Stimulated activated CD4-positive, alpha-beta T cell treated with anti-CD3 and anti-CD28 coated beads, Interleukin-15, amount 100 ng/mL, for 1 hour (primary cell): ENCODE measurements at places on chromosomes 11 and 22.

DNA sequence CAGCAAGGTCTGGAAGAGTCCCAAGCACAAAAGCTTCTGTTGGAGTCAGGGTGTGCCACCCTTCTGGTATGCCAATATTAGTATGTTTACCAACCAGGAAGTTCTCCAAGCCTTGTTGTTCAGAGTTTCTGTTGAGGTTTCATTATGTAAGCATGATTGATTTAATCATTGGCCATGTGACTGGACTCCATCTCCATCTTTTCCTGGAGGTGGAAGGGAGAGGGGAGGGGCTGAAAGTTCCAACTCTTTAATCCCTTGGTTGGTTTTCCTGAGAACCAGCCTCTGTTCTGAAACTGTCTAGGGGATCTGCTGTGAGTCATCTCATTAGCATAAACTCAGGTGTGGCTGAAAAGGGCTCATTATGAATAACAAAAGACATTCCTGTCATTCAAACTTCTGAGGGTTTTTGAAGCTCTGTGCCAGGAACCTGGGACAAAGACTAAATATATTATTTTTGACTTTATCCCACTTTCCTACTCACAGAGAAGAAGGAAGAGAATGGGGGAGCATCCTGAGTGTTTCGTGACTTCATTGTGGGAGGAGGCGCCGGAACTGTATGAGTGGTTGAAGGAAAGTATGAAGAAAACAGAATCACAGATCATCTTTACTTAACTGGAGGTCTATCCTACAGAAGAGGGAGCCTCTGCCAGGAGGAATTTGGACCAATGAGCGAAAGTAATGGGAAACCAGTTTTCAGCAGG, 138.2 kb downstream of the NECTIN1 start:
- no peak for DNase-seq

DNA sequence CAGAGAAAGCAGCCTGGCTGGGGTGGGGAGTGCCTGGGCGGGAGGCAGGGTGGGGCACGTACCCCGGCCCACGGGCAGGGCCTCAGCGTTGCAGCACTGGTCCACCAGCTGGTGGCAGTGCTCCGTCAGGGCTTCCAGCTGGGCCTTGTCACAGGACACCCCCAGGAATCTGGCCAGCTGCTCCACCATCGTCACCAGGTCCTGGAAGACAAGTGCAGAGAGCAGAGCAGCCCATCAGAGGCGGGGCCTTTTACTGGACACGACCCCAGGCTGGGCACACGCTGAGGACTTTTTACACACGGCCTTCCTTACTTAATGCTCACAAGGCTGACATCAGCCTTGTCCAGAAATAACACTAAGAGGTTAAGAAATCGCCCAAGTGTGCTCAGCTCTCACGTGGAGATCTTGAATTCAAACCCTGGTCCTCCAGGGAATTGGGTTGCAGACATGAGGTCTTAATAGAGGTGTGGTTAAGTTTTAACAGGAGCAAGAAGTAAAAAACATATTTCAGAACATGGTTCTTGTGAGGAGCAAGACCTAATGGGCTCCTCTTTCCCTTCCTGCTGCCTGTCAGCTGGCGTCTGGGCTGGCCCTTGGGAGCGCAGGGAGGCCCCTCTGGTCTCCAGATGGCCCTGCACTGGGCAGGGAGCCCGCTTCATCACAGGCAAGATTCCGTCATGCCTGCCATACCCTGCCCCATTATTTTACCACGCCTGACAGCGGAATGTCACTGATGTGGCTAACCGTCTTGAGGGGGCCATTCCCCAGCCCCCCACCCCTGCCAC, 17.1 kb upstream of the EFCAB6 start:
- DNase-seq, result no peak

GRCh38 chr22:34070051-34070450, 149.8 kb upstream of the LARGE1 start:
- DNase-seq, result no peak

DNA sequence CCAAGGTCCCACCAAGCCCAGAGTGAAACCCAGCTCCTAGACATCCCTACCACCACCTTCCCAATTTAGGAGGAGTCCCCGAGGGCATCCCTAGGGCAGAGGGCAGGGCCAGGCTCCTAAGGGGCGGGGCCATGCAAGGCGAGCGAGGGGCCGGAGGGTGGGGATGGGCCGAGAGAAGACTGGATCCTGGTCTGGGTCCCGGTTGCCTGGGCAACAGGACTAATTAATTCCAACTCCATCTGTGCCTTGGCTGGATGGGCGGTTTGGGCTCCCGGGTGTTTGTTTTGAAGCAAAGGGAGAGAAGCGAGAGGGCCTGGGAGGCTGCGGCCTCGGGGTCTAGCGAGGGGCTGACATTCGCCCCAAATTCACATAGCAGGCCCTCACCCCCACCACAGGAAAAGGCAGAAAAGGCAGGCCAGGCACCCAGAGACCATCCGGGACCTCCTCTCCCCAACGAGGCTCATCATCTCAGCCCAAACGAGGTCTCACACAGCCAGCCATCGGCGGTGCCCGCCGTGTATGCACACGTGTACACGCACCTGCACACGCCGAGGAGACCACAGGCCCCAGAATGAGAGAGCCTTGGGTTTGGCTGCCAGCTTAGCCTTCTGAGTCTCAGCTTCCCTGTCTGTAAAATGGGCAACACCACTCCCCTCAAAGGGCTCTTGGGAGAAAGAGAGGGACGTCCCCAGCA, 23.9 kb downstream of the ELFN2 start:
- no peak for DNase-seq

DNA sequence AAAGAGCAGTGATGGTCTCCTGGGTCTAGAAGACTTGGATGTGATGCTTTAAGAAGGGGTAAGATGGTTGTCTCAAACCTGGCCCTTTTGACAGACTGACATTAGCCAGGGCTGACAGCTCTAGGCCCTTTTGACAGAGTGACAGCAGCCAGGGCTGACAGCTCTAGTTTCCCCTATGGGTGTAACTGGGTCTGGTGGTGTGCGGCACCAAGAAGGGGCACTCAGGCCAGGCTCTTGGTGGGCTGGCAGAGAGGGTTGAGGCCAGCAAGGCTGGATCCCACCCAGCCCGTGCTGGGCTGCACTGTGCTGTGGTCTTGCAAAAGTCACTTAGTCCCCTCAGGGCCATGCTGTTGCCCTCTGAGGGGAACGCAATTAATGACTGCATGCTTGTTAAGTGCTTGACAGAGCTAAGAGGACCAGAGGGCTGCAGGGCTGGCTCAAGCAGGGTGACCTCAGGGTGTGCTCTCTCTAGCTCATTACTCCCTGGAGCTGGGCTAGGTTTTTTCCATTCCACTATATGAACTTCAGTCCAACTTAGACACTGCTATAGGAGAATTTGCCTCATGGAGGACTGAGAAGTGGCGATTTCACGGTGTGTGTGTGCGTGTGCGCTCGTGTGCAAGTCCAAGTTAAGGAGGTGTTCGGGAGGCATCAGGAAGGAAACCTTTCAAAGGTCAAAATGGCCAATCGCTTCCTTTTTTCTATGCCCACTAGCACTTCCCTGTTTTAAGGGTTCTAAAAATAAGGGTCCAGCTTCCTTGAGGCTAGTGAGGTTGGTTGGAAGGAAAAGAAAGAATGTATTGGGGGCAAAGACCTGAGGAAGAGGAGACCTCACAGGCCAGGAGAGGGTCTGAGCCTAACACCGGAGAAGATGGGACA, 4.4 kb downstream of the UBASH3B start:
- no peak for DNase-seq

DNA sequence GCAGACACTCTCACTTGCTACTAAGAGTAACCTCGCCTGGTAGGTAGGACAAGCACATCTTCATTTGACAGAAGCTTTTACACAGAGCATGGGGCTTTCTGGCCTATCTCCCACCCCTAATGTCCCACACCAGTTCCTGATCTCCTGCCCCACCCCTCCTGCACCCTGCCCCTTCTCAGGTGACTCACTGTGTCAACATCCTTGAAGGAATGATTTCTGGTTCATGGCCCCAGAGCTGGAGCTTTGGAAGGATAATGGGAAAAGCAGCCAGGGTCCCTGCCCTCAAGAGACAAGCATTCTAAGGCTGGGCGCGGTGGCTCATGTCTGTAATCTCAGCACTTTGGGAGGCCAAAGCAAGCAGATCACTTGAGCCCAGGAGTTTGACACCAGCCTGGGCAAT, 47.2 kb downstream of the LRFN4 start:
- no peak for DNase-seq

GRCh38 chr11:62926680-62927455, 5.7 kb upstream of the CHRM1 start:
- DNase-seq, result no peak

DNA sequence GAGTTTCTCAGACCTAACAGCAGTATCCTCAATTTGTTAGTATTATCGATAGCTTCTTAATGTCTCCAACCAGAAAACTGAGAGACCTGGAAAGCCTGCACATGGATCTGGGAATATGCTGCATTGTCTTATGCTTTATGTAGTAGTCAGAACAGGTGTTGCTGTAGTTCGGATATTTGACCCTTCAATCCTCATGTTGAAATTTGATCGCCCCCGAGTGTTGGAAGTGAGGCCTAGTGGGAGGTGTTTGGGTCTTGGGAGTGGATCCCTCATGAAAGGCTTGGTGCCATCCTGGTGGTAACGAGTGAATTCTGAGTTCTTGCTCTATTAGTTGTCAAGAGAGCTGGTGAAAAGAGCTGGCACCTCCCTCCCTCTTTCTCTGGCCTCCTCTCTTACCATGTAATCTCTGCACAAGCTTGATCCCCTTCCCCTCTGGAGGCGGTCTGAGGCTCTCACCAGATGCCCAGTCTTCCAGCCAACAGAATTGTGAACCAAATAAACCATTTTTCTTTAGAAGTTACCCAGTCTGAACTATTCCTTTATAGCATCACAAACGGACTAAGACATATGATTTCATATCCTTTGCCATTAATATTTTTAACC, 227.1 kb downstream of the DDX10 start:
- no peak for DNase-seq

DNA sequence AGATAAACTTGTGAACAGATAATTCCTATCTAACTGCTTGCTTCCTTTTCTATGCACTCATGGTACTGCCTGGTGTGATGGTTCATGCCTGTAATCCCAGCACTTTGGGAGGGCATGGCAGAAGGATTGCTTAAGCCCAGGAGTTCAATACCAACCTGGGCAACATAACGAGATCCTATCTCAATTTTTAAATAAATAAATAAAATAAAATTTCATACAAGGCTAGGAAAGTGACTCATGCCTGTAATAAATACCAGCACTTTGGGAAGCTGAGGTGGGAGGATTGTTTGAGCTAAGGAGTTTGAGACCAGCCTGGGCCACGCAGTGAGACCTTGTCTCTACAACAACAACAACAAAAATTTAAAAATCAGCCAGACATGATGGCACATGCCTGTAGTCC, 166.6 kb downstream of the COMMD9 start:
- no peak for DNase-seq

DNA sequence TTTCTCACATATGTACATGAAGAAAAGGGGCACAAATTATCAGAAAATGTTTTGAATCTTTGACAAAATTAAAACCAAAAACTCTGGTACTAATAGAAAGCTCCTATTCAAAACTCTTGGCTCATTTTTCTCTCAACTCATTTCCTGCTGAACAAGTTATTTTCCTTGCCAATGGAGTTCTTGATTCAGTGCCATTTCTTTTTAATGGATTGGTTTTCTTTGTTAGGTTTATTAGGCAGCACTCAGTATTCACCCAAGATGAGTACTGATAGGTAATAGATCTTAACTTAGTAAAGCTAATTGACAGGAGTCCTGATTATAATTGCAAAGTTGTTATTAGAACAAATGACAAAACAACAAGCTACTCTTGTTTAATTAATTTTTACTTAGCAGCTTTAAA, 279.4 kb upstream of the PDGFD start:
- no peak for DNase-seq

- no peak for DNase-seq
These were observed 3.3 kb upstream of the HTR3A start for GRCh38 chr11:113971506-113972195.

DNA sequence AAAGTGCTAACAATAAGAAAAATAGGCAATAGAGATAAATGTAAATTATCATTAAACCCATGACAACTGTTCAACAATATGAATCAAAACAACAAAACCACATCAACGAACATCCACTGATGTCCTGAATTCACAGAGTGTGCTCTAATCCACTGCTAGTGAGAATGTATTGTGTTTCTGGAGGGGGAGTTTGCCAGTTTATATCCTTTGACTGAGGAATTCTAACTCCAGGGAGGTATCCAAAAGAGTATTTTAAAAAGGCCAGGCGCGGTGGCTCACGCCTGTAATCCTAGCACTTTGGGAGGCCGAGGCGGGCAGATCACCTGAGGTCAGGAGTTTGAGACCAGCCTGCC, 1.7 kb upstream of the WEE1 start:
- DNase-seq, result no peak

DNA sequence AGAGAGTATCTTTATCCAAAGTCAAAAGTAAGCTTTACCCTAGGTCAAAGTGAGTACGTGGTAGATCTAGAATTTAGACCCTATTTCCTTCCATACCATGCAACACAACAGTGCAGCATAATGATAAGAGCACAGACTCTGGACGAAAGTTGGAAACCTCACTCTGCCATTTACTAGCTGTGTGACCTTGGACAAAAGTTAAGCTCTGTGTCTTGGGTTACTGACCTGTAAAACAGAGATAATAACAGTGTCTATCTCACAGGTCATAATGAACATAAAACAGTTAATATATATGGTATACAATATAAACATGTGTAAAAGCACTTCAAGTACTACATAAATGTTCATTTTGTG, 13.6 kb upstream of the CHRNA10 start:
- no peak for DNase-seq

DNA sequence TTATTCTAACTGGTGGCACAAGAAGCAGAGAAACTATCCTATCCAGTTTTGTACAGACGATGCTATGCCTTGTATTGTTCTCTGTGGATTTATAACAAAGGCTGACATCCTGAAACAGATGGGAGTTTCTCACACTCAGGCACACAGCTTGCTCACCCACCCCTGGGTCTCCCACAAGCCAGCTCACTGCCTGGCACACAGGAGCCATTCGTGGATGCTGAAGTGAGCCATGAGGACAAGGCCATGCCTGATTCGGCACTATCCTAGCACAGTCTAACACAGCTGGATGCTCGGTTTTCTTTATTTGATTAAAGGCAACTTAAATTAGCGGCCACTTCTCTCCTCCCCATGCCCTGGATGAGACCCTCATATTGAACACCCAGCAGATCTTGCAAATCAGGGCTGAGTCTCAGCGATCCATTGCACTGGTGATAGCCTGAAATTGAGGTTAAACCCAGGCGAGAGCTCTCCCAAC, 25.7 kb upstream of the TMPRSS4 start:
- DNase-seq, result no peak

- peak; percentile 65 for DNase-seq
These were observed 21.2 kb downstream of the PTPRJ start for GRCh38 chr11:48001438-48002021.

DNA sequence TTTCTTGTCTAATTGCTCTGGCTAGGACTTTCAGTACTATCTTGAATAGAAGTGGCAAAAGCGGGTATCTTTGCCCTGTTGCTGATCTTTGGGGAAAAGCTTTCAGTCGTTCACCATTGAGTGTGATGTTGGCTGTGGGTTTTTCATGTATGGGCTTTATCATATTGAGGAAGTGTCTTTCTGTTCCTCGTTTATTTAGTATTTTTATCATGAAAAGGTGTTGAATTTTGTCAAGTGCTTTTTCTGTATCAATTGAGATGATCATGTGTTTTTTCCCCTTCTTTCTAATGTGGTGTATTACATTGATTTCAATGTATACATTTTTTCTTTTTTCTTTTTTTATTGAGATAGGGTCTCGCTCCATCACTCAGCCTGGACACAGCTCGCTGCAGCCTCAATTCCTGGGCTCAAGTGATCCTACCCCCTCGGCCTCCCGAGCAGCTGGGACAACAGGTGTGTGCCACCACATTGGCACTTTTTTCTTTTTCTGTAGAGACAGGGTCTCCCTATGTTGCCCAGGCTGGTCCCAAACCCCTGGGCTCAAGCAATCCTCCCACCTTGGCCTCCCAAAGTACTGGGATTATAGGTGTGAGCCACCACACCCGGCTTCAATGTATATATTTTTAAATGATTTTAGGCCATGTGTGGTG, 5.3 kb upstream of the GNB1L start:
- DNase-seq, result no peak
